Activated T-cell treated with anti-CD3 and anti-CD28 coated beads, Interleukin-2, amount 50 U/mL, for 72 hours (primary cell): ENCODE measurements at places on chromosomes 2 and 18. TPM values are rescaled to one million over a fixed set of nuclear protein-coding genes. Genes with fewer than 3 reads are reported as not detected.
A peak's percentile ranks its signal among the peaks of the same experiment; 100 is the strongest.

DNA sequence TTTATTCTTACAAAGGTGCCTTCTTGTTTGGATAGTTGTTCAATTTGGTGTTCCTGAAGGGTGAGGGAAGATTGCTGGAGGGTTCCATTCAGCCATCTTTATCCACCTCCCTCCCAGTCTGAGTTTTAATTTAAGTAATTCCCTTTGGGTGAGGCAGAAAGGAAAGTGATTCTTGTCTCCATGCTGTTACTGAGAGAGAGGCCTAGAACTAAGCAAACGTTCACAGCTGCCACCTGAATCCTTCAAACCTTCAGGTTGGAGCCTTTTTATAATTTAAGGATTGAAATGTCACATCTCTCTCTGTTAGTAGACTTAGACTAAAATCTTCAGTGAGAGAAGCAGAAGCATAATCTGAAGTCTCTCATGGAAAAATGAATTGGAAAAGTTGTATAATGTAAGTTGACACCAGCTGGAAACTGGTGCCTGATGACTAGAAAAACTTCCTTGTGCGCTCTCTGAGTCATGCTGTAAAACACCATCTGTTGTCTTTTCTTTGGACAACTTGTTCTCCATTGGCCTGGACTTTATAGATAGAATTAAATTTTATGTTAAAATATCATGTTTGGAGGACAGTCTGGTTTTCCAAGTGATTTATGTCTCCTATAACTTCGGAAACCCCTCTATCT is 14.6 kb downstream of the STRADB start:
- no peak overlapping the region for H3K4me3 ChIP-seq
- no peak overlapping the region for H3K27ac ChIP-seq
- no peak for DNase-seq
- peaks cover 10% of the 10 kb centered on the region for H3K4me1 ChIP-seq
- peaks cover 9% of the 10 kb centered on the region for H3K36me3 ChIP-seq

DNA sequence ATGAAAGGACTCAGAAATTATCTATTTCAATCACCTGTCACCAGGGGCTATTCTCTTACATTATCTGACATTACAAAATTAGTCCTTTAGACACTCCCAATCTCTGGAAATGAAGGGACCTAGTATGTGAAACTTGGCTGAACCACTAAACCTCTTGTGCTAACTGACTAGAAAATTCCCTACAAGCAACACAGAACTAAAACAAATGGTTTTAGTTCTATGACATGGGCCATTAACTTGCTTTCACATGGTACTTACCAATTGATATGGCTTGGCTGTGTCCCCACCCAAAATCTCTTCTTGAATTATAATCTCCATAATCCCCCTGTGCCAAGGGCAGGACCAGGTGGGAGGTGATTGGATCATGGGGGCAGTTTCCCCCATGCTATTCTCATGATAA is 16.6 kb downstream of the SERPINE2 start:
- no peak overlapping the region for H3K4me3 ChIP-seq
- no peaks in the 10 kb centered on the region for H3K27me3 ChIP-seq
- DNase-seq: no peak
- H3K4me1 ChIP-seq: peaks cover 69% of the 10 kb centered on the region

DNA sequence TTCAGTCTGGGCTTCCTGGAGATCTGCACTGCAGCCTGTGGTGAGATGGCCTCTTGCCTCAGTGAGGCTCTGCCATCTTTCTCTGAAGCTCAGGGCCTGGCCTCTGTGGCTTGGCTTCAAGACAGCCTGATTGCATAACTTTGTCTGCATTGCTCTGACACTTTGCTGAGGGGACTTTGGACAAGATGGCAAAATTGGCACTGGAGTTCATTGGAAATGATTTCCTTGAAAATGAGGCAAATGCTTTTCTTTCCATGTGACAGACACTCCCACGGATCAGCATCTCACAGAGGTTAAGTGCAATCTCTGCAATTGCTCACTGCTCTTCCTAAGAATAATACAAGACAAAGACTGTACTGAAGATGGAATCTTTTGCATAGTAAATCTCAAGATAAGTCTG is 166.8 kb downstream of the KCNS3 start:
- H3K27ac ChIP-seq: no peak overlapping the region
- H3K36me3 ChIP-seq: no peaks in the 10 kb centered on the region
- no peak for DNase-seq
- H3K4me3 ChIP-seq: no peak overlapping the region
- no peaks in the 10 kb centered on the region for H3K27me3 ChIP-seq

- H3K27ac ChIP-seq: no peak overlapping the region
- H3K4me3 ChIP-seq: no peak overlapping the region
- H3K36me3 ChIP-seq: no peaks in the 10 kb centered on the region
- H3K27me3 ChIP-seq: peaks cover 13% of the 10 kb centered on the region
Observed at GRCh38 chr2:113070606-113070975, 2.8 kb downstream of the IL1F10 start.

- H3K27ac ChIP-seq: no peak overlapping the region
- no peak for DNase-seq
- no peaks in the 10 kb centered on the region for H3K4me1 ChIP-seq
- peaks cover 5% of the 10 kb centered on the region for H3K27me3 ChIP-seq
- no peak overlapping the region for H3K4me3 ChIP-seq
Observed at GRCh38 chr2:31467426-31467825, 52.9 kb upstream of the XDH start.

DNA sequence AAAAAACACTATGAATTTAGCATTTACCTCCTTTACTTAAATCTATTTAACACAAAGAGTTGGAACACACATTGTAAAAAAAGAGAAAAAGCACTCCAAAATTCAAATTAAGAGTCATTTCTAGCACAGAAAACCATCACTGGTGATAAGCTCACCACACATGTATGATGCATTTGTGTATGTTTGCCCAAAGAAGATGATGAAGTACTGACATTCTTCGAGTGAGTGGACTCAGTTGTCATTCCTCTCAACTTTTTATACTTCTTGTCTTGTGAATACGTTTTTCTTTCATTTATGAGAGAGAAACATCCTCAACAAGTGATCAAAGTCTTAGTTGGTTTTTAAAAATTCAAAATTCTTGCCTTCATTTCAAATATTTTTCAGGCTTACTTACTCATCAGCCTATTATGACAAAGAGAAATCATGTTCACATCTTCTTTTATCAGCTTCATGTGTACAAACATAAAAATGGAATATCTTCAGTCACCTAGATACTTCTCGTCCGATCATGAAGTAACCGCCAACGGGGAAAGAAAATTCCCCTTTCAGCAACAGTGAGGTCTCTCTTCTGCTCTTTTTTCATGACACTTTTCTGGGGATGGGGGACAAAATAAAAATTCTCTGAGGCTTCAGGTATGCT is 1.5 kb downstream of the DSEL start:
- peaks cover 42% of the 10 kb centered on the region for H3K27me3 ChIP-seq
- no peaks in the 10 kb centered on the region for H3K36me3 ChIP-seq
- no peak for DNase-seq
- H3K4me3 ChIP-seq: peak overlapping the region; percentile 90
- H3K27ac ChIP-seq: no peak overlapping the region

DNA sequence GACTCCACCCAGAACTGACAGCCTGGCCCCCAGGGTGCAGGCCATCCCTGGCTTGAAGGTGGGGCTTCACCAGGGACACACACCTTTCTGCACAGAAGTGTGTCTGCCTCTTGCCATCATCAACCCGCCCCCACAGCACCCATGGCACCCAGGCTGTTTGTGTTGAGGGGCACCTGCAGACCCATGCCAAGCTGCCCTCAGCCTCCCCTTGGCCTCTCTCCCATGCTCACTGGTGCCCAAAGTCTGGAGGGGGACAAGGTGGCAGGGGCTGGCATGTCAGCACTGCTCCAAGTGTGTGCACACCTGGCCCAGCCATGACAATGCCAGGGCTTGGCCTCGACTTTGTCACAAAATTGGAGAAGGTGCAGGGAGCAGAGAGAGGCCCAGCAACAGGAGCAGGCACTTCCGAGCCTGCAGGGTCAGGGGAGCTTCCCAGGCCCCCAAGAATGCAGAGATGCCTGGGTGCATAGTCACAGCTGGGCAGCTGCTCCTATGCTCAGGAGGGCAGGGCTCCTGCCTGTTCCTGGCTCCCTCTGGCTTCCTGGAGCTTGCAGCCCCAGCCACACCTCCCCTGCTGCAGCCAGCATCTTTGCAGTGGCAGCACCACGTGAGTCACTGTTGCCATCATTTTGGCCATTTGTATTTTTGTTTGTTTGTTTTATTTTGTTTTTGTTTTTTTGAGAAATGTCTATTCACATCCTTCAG is 280.6 kb upstream of the UBE2E3 start:
- no peaks in the 10 kb centered on the region for H3K4me1 ChIP-seq
- no peak overlapping the region for H3K27ac ChIP-seq
- DNase-seq: no peak
- no peak overlapping the region for H3K4me3 ChIP-seq
- H3K36me3 ChIP-seq: no peaks in the 10 kb centered on the region

DNA sequence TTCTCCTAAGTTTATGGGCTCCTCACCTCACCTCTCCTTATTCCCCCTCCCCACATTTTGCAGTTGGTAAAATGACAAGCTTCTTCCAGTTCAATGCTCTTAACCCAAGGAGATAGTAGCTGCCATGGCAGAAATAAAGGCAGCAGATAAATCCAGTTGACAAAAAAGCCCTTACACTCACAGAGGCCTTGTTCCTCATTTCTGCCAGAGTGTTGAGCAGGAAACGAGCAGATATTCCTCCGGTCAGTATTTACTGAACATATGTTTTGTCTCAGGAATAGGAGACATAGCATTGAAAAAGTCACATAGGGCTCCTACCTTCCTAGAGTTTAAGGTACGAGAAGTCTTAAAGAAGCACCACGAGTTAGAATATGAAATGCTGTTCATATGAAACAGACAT is 493.7 kb upstream of the TNP1 start:
- H3K36me3 ChIP-seq: no peaks in the 10 kb centered on the region
- H3K27me3 ChIP-seq: no peaks in the 10 kb centered on the region
- H3K27ac ChIP-seq: no peak overlapping the region
- no peaks in the 10 kb centered on the region for H3K4me1 ChIP-seq
- DNase-seq: no peak

DNA sequence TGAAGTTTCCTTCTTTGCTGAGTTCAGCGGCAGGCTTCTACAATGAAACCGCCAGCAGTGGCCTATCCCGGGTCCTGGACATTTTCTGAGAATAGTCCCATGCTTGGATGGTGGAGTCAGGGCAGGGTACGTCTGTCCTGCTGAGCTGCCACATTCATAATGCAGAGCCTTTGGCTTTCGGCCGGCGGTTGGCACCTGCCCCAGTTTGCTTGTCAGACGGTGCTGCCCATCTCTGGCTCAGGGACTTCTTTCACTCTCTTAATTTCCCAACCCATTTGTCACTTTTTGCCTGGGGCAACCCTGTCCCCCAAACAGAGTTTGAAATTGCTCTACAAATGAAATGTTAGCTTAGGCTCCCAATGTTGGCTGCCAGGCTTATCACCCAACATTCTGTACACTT is 57.2 kb downstream of the SOX11 start:
- H3K4me1 ChIP-seq: no peaks in the 10 kb centered on the region
- no peak overlapping the region for H3K27ac ChIP-seq
- no peaks in the 10 kb centered on the region for H3K27me3 ChIP-seq
- no peak for DNase-seq

- H3K4me1 ChIP-seq: peaks cover 46% of the 10 kb centered on the region
- H3K27ac ChIP-seq: no peak overlapping the region
- peaks cover 26% of the 10 kb centered on the region for H3K27me3 ChIP-seq
- peak overlapping the region; percentile 97 for H3K4me3 ChIP-seq
- H3K36me3 ChIP-seq: peaks cover 8% of the 10 kb centered on the region
Observed at GRCh38 chr2:224036731-224037361, 2.2 kb downstream of the SERPINE2 start.

- peaks cover 8% of the 10 kb centered on the region for H3K4me1 ChIP-seq
- no peak overlapping the region for H3K4me3 ChIP-seq
- DNase-seq: no peak
- no peak overlapping the region for H3K27ac ChIP-seq
- H3K36me3 ChIP-seq: peaks cover 7% of the 10 kb centered on the region
Observed at GRCh38 chr2:97906307-97906706, 89.4 kb downstream of the TMEM131 start.

DNA sequence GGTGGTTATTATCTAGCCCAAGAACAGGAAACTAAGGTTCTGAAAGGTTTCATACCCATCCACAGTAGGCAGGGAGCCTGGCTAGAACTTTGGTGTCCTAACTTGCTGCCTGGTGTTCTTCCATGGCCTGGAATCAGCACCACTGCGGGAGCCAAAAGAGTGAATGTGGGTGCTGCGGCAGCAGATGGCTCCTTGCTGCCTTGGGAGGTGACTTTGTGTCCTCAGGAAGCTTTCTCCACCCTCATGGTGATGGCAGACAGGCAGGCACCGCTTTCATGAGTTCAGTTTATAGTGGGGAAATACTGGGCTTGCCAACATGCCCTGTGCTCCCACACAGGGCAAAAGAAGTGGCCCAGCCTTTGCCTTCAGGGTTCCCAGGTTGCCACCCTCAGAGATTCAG is 385.2 kb downstream of the BCL11A start:
- no peak overlapping the region for H3K27ac ChIP-seq
- H3K36me3 ChIP-seq: no peaks in the 10 kb centered on the region
- no peaks in the 10 kb centered on the region for H3K4me1 ChIP-seq
- no peak for DNase-seq

DNA sequence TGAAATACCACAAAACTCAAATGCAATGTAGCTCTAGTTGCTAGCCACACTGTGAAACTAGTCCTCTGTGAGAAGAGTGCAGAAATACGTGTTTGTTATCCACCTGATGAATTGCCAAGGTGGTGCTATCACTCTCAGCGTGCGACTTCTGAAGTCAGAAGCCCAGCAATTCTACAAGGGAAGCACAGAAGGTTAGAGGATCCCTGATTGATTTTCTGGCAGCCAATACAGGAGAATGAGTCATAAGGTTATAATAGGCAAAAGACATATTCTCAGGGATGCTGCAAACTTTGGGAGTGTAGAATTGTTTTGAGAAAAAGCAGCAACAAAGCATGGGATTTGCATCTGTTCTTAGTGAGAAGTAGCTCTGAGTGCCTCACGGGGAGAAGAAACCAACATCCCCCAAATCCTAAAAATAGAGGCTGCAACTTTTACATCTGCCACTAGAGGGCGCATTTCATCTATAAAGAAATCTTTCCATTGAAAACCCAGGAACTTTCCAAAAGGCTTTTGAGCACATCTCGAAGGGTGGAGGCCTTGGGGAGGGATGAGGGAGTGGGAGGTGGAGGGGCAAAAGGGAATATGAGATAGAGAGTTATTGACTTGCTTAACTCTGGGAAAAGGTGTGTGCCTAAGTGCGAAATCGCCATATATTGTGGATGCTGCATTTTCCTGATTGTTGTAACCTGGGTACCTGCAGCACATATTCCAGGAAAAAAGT is 78.0 kb downstream of the TMEM182 start:
- H3K27ac ChIP-seq: no peak overlapping the region
- H3K27me3 ChIP-seq: no peaks in the 10 kb centered on the region
- no peaks in the 10 kb centered on the region for H3K4me1 ChIP-seq
- no peaks in the 10 kb centered on the region for H3K36me3 ChIP-seq
- DNase-seq: peak; percentile 13

DNA sequence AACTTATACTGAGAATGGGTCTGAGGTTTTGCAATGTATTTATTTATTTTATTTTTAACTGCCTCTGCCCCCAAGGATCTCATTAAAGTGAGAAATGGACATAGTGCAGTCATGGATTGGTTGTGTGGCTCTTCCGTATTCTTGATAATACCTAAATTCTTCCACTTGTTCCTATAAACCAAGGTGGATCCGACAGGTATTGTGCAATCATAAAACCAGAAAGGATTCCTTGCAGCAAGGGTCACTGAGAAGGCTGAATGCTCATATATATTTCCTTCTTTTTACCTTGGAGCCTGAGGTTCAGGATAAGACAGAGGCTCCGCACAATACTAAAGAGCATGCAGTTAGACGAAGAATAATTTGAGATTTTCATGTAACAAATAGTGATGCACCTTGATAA is 826.0 kb upstream of the SOX11 start:
- H3K27ac ChIP-seq: no peak overlapping the region
- no peaks in the 10 kb centered on the region for H3K36me3 ChIP-seq
- no peak for DNase-seq
- H3K4me3 ChIP-seq: no peak overlapping the region

The MYOM1 gene
- total RNA-seq: 0.39 TPM

The CDK5R2 gene
- total RNA-seq: not detected

The POTEJ gene
- not detected for total RNA-seq

The WDR54 gene
- 67.9 TPM for total RNA-seq

The SAG gene
- 0.02 TPM for total RNA-seq
